Brain microvascular endothelial cell (primary cell): ENCODE measurements at places on chromosomes 1 and 21.

DNA sequence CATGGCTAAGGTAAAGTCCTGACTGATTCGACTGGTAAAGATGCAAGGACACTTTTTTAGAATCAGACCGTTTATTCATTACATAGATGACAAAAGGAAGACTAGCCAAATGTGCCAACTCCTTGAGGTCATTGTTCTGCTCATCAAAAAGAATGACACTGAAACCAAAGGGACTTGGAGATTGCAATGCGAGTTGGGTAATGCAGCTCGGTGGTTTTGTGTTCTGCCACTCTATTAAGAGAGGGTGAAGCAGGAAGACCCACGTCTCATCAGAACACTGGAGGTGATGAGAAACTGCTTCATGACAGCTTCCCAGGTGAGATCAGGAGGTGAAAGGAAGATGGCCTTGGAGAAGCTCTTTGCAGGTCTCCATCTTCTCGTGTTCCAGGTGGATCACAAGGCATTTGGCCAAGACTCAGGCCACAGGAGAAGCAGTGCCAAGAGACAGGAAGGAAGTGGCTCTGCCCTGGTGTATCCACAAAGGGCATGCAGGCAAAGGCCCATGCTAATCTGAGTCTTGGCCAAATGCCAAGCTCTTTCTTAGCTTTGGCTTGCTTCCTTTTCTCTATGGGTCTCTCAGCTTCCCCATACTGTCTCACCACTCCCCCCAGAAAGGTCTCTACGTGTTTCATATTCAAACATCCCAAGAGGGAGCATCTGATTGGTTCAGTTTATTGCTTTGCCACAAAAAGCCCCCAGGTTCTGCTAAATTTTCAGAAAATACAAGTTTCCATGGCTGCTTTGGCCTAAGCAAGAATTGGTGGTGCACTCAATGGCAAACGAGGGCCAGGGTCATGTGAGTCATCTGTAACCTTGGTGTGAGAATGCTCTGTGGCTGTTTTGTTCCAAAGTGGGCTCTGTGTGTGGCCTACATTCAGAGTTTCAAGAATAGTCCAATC, 5.7 kb upstream of the CCT8 start:
- no peak for DNase-seq

DNA sequence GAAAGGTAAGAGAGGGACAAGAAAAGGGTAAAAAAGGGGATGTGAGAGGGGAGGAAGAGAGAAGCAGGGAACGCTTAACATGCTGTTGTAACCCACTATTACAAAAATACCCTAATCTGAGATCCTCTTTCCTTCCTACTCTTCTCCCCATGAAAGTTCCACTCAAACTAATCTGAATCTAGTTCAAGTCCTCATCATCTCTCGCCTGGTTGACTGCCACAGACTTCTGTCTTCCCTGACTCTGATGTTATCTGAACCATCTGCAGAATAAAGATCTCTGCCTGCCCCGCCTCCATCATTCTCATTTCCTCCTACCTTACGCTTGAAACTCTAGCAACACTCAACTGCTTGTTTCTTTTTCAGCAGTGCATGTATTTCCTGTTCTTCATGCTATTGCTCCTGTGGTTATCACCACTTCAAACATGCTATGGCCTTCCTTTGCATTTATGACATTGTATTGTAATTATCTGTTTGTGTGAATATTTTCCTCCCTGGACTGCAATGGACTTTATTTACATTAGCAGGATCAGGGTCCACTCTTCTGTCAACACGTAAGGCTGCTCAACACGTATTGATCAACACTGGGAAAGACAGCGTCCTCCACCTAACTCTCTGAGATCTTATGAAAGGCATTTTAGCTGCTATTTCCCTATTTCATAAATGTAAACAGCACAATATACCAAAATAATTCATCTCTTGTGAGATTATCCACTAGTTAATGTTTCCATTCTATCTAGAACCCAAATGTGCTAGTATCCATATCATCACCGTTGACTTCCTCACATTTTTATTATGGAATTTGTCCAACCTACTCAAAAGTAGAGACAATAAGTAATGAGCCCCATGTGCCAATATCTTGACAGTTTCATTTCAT, 215.5 kb upstream of the USP25 start:
- no peak for DNase-seq

GRCh38 chr1:176157995-176158394, 49.1 kb downstream of the COP1 start:
- DNase-seq = no peak

DNA sequence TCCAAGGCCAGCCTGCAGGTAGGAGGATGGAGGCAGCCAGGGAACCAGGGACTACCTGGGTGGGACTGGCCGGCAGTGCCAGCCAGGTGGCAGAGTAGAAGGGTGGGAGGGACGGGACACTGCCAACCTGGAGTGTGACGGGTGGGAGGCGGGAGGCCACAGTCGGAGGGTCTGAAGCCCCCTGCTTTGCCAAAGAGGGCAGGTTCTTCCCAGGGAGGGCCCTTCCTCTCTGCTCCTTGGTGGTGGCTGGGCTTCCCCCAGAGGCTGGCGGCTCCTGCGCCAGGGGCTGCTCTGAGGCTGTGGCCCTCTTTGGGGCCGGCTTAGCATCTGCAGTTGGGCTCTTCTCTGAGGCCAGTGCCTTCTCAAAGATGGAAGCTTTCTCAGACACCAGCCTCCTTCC, 8.7 kb upstream of the TNNT2 start:
- no peak for DNase-seq

- no peak for DNase-seq
Observed at GRCh38 chr21:34635307-34635706, 20.4 kb upstream of the RCAN1 start.

- no peak for DNase-seq
Observed at GRCh38 chr21:35510957-35511695, 462.0 kb upstream of the RUNX1 start.

DNA sequence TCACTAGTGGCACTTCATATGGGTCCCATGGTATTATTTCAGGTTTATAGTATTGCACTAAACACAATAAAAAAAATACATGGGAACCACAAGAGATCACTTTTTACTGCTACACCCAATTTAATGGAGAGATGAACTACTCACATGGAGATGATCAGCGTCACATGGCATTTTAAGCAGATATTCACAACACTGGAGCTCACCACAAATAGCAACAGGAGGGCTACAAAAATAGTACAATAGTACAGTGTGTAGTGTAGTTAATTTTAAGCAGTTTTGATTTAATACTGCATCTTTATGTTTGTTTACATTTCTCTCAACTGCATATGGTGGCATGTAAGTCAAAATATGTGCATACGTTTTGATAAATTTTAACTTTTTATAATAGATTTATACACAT, 31.0 kb downstream of the SNX7 start:
- no peak for DNase-seq
